ENCODE measurements at places on chromosomes 16 and 17.
A peak's percentile ranks its signal among the peaks of the same experiment; 100 is the strongest.

- DNase-seq: no peak
These were observed 4.4 kb downstream of the DHRS7B start for GRCh38 chr17:21131137-21131536.

GRCh38 chr16:73028263-73028662 lies 19.7 kb downstream of the ZFHX3 start:
- no peak for DNase-seq

- no peak for DNase-seq
These were observed 13.0 kb downstream of the LCMT1 start for GRCh38 chr16:25124503-25124902.

GRCh38 chr17:51912939-51913338 lies 245.6 kb downstream of the CA10 start:
- DNase-seq: no peak

DNA sequence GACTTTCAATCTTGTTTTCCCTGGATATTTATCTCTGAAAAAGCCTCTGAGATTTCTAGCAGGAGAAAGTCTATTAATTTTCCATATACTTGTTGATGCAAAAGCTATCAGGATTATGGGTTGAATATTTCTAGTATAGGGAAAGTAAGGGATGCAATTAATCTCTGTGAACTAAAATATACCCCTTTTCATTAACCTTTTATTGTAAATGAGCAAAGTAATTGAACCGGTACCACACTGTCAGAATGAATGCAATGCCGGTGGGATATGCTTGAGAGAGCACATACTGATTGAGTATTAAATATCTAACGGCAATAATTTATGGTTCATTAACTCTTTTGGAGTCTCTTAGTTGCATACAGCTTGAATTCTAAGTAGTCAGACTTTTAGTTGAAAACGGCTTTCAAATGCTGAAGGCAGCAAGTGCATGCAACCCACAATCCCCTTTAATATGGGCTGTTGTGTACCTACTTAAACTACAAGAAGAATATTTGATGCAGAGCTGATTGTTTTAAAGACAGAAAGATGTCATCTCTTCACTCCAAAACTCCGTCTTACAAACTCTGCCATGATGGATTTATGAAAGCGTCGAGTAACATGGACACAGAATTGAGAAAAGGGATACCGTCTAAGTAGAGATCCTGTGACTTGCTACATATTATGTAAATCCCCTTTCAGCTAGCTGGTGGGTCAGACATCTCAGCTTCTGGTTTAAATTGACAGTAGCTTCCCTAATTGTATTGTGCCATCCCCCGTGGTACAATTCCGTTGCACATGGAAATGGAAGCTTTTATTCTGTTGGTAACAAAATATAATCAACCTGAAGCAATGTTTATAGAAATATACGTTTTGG lies 141.3 kb upstream of the CDH8 start:
- DNase-seq: no peak

GRCh38 chr17:50087246-50087911 lies 7.8 kb upstream of the PDK2 start:
- no peak for DNase-seq

DNA sequence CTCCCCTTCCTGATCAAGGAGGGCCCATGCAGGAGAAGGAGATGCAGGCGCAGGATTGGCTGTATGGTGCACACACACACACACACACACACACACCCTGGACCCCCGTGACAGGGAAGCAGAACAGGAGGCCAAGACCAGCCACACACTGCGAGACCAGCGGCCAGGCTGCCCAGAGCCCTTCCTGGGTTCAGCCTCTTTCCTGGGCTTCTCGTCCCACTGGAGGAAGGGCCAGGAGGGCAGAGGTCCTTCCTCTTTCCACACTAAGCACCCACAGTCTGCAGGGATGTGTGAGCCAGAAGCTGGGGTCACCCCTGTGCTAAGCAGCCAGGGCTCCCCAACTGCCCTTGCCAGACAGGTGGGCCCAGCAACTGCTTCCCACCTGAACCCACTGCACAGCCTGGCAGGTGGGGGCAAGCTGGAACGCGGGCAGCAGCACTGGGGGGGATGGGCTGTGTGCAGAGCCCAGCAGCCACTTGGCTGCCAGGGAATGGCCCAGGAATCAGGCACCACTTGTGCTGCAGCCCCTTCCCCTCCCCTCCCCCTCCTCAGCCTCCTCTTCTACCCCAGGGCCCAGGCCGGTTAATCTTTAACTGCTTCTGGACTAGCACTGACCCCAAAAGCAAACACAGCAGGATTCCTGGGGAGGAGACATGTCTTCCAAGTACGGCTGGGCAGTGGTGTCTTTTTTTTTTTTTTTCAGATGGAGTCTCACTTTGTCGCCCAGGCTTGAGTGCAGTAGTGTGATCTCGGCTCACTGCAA lies 44.6 kb upstream of the SLC38A10 start:
- no peak for DNase-seq

- DNase-seq: peak; percentile 24
These were observed 31.7 kb upstream of the KCNJ2 start for GRCh38 chr17:70137451-70138230.

GRCh38 chr16:56120447-56121155 lies 70.7 kb upstream of the GNAO1 start:
- no peak for DNase-seq

DNA sequence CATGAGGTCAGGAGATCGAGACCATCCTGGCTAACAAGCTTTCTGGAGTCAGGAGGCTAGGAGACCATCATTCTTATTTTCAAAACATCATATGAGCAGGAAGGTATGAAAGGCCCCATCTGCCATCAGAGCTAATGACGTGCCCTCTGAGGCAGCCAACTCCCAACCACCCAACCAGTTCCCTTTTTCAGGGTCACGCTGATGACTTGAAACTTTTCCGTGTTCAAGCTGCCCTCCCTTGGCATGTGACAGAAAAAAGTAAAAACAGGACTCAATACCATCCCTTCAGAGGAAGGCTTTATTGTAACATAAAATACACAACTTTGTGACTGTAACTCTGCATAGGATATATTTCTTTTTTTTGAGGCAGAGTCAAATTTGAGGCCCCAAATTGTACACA lies 4.6 kb upstream of the GHDC start:
- DNase-seq: no peak

DNA sequence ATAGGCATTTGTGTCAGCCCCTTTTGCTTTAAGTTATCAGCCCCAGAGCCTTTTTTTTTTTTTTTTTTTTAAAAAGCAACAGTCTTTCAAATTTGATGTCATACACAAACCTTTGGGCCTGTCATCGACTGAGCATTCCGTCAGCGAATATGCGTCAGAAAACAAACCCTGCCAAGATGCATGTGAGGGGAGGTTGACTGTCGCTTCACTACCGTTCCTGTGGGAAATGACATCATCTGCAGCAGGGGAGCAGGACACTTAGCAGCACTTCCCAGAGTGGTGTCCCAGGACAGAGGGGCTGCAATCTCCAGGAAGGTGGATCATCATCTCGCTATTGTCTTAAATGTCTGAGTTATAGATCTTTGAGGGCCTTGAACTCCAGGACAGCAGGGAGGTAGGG lies 358.3 kb downstream of the SNX29 start:
- no peak for DNase-seq

DNA sequence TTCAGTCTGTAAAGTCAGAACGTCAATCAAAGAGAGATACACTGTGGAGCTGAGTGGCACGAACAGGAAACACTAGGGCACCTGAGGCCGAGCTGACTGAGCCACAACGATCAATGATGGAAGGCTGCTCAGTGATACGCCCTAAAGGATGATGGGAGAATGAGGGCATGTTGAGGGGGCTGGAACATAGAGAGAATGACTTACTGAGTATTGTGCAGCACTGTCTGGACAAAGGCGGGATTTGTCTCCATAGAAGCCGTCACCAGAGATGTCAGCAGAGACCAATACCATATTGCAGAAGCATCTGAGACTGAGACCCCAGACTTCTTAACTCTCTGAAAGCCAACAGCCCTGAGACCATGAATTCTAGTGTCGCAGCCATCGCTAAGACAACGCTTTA lies 33.4 kb downstream of the ZZEF1 start:
- no peak for DNase-seq

All from HFF-Myc (cell line).